ENCODE measurements at places on chromosomes 3 and 15. TPM values are rescaled to one million over a fixed set of nuclear protein-coding genes. Genes with fewer than 3 reads are reported as not detected.

GRCh38 chr15:27692438-27692837, 406.7 kb downstream of the OCA2 start:
- no peak for DNase-seq
- H3K4me3 ChIP-seq: no peak overlapping the region
- H3K4me1 ChIP-seq: no peaks in the 10 kb centered on the region
- H3K27ac ChIP-seq: no peak overlapping the region

DNA sequence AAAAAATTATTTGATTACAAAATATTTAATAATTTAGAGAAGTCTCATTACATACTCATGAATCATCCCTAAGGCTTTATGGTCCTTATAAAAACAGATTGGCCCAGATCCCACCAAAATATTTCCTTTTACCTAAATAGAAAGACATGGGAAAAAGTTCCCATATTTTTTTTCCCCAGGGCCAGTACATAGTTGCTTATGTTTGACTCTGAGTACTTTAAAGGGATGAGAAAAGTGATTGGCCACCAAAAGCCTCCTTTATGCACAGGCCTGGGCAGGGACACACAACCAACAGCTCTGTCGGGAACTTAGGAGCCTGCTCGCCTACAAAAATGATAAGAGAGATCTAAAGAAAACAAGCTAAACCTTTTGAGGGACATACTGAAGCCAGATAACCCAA, 22.3 kb downstream of the KCNAB1 start:
- DNase-seq: no peak
- no peaks in the 10 kb centered on the region for H3K4me1 ChIP-seq
- no peak overlapping the region for H3K27ac ChIP-seq

Gene DNASE1L3
- not detected for total RNA-seq

Gene GNAT1
- total RNA-seq: not detected

Gene IMPG2
- total RNA-seq: 0.11 TPM

Gene SLTM
- 113 TPM for total RNA-seq

Gene CD276
- 1.9 TPM for total RNA-seq

Gene OR5H6
- not detected for total RNA-seq

DNA sequence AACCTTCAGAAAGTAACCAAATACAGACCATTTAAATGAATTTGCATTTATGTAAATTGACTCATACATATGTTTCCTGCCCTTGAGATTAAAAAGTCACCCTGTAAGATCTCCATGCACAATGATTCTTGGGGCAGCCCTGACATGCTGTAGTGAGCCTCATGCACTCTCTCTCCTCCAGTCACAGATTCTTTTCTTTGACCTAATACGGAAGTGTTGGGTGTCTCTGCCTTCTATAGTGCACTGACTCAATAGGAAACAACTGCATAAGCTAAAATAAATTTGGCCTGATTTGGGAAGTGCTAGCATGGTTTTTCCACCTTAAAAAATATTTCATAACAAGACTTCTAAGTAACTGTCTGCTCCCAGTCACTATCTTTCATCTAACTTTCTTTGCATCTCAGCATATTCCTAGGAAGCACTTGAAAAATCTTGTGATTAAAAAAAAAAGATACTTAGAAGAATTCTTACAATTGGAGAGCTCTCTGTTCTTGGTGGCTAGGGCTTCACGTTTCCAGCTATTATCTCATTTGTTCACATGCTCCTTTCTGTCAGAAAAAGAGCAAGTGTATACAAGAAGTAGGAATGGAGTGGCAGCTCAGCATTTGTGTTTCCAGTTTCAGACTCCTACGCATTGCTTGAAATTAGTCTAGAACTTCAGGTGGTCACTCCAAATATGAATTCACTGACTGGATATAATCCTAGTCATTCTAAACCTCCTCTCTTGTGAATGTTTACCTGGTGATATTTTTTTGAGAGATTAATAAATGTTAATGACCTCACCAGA, 207.9 kb upstream of the COL8A1 start:
- H3K4me3 ChIP-seq: no peak overlapping the region
- no peaks in the 10 kb centered on the region for H3K36me3 ChIP-seq
- no peaks in the 10 kb centered on the region for H3K27me3 ChIP-seq
- no peak overlapping the region for H3K27ac ChIP-seq

Gene DUOX1
- total RNA-seq: 0.11 TPM

GRCh38 chr3:64743156-64743886, 55.5 kb upstream of the ADAMTS9 start:
- no peak for DNase-seq
- H3K27ac ChIP-seq: no peak overlapping the region
- H3K4me1 ChIP-seq: no peaks in the 10 kb centered on the region
- H3K27me3 ChIP-seq: no peaks in the 10 kb centered on the region
- H3K36me3 ChIP-seq: no peaks in the 10 kb centered on the region

- no peaks in the 10 kb centered on the region for H3K27me3 ChIP-seq
- DNase-seq: no peak
- no peaks in the 10 kb centered on the region for H3K4me1 ChIP-seq
- no peak overlapping the region for H3K4me3 ChIP-seq
- no peak overlapping the region for H3K27ac ChIP-seq
These were observed 376.8 kb upstream of the SEMA6D start for GRCh38 chr15:47340571-47340920.

DNA sequence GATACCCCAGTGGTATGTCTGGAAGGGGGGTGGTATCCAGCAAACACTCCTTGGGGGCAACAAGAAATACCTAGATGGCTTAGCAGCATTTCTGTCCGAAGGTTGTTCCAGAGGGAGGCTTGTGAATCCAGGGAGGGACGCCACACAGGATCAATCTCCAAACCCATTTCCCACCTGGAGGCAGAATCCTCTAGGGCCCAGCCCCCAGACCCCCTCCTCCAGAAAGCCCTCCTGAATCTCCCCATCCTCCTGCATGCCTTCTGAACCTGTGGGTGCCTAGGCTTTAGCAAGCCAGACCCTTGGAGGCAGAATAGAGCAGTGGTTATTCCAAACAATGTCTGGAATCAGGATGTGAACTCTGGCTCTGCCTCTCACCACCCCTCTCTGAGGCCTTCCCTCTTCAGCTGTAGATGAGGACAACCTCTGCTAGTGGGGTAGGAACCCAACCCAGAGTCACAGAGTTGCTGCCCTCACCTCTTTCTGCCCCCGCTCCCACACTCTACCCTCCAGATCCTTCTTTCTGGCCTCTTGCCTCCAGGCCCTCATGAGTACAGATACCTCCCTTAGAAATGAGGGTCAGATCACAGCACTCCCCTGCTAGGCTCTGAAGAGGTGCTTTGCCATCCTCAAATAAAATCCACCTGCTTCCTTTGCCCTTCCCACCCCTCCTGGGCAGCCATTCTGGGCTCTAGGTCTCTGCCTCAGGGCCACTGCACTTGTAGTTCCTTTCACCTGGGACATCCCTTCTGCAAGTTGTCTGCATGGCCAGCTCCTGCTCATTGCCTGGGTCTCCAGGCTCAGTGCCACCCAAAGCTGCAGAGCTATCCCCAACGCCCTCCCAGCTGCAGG, 8.1 kb downstream of the CISH start:
- H3K36me3 ChIP-seq: peaks cover 44% of the 10 kb centered on the region
- peaks cover 100% of the 10 kb centered on the region for H3K4me1 ChIP-seq

DNA sequence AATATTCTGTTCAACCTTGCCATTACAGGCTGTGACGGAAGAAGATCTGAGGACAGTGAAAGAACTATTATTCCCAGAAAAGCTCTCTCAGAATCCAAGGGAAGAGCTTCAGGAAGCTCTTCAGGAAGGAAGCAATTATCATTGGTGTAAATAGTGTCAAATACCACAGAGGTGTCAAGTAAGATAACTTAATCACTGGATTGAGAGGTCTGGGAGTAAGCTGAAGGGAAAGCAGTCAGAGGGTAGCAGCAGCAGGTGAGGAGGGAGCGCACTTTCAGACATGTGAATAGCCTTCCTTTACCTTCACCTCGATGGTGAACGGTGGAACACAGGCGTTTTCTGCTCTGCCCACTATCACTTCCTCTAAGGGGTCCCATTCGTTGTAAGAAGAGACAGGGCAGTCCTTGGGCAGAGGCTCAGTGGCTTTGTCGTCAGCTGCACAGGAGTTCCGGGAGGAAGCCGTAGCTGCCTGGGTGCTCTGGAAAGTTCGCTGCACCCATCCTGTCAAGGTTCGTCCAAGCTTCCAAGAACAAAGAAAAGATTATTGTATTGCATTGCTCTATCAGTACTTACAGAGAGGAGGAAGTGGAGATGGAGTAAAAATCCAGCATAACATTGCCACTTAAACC, 1.9 kb downstream of the GATM start:
- no peak overlapping the region for H3K4me3 ChIP-seq
- H3K27ac ChIP-seq: no peak overlapping the region
- H3K4me1 ChIP-seq: peaks cover 11% of the 10 kb centered on the region
- no peak for DNase-seq
- H3K36me3 ChIP-seq: no peaks in the 10 kb centered on the region

DNA sequence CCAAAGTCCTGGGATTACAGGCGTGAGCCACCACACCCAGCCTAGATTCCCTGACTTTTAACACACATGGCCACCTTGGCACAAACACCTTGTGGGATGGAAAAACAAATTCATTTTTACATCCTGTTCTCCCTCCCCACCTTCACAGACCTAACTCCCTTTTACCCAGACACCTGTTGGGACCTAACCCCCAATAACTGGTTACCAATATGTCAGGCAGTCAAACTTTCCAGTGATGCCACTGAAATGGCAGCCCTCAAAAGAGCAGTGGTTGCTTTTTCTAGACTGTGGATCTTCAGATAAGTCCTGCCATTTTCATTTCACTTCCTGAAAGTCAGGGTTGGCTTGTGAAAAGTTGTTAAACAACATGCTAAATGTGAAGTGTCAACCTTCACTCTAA, 34.9 kb downstream of the SIN3A start:
- H3K27me3 ChIP-seq: no peaks in the 10 kb centered on the region
- no peak for DNase-seq
- H3K4me3 ChIP-seq: no peak overlapping the region
- no peaks in the 10 kb centered on the region for H3K4me1 ChIP-seq
- no peak overlapping the region for H3K27ac ChIP-seq

DNA sequence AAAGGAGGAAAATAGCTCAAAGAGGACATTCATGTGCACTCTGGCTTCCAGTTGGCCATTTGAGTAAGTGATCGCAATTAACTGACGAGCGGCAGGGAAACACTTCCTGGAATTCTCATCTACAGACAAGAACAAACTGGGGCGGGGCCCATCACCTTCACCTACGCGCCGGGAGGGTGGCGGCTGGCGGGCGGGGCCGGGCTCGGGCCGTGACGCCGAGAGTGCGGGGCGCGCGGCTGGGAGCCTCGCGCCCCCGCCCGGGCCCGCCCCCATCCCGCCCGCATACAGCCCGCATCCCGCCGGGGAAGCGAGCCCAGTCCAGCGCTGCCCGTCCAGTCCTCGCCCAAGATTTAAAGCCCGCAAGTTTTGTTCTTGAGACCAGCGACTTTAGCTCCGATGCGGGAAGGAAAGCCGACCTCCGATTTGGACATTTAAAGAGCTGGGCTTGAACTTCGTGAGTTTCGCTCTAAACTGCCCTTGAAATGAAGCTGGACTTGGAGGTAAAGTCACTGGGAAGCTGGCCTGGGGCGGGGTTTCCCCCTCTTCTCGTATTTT, at the start of gene B3GNT5:
TSS of gene B3GNT5 (plus strand) at position 281 of the 555 bp plus-strand sequence. CDS start 16,546 bp downstream, outside the sequence.
- DNase-seq: peak; percentile 21
- H3K36me3 ChIP-seq: no peaks in the 10 kb centered on the region
- H3K27me3 ChIP-seq: peaks cover 21% of the 10 kb centered on the region
- peak within 1 kb of the TSS; percentile 67 for H3K27ac ChIP-seq
- H3K4me3 ChIP-seq: peak within 1 kb of the TSS; percentile 74
- no peaks in the 10 kb centered on the region for H3K4me1 ChIP-seq

Gene KIF23
- total RNA-seq: 44.4 TPM

Gene DUOX2
- not detected for total RNA-seq

- peak overlapping the region; percentile 92 for H3K27ac ChIP-seq
- H3K4me1 ChIP-seq: peaks cover 15% of the 10 kb centered on the region
- DNase-seq: no peak
- peak overlapping the region; percentile 75 for H3K4me3 ChIP-seq
- H3K27me3 ChIP-seq: no peaks in the 10 kb centered on the region
These were observed 526 bp downstream of the RMDN3 start for GRCh38 chr15:40754574-40754882.

DNA sequence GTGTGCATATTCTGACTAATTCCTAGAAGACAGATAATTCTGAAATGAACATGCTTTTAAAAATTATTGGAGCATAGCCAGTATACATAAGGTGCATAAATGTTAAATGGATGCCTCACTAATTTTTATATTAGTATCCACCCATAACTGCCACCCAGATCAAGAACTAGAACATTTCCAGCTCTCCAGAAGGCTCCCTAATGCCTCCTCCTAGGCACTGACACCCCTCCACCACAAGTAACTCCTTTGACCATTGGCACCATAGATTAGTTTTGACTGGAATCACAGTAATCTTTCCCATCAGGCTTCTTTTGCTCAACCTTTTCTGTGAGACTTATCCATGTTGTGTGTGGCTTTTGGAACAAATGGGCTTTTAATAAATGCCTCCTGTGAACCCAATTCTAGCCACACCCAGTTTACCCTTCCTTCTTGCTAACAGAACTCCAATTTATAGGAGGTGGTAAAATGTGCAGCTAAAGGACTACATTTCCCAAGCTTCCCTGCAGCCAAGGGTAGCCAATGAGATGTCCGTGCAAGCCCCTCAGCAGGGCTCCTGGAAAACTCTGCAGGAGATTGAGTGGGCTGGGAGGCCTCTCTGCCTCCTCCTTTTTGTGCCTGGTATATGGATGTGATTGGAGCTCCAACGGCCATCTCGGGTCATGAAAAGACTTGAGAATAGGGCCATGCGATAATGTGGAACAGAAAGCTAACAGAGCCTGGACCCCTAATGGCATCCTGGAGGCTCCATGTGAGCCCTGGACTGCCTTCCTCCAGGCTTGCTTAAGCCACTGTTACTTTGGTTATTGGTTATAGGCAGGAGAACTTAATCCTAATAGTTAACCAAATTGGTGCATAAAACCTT, 322.6 kb upstream of the TLE3 start:
- no peak overlapping the region for H3K27ac ChIP-seq
- H3K27me3 ChIP-seq: no peaks in the 10 kb centered on the region
- H3K4me1 ChIP-seq: peaks cover 19% of the 10 kb centered on the region

DNA sequence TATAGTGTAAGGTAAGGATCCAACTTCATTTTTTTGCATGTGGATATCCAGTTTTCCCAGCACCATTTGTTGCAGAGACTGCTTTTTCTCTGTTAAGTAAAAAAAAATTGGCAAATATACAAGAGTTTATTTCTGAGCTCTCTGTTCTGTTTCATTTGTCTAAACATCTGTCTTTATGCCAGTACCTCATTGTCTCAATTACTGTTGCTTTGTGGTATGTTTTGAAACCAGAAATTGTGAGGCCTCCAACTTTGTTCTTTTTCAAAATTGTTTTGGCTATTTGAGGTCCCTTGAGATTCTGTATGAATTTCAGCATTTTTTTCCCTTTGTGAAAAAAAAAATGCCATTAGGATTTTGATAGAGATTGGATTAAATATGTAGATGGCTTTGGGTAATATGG, 150.5 kb downstream of the MINAR1 start:
- DNase-seq: no peak
- H3K27ac ChIP-seq: no peak overlapping the region
- no peaks in the 10 kb centered on the region for H3K4me1 ChIP-seq
- H3K27me3 ChIP-seq: no peaks in the 10 kb centered on the region
- H3K36me3 ChIP-seq: no peaks in the 10 kb centered on the region

Gene GOLGA8M
- not detected for total RNA-seq

Gene CCDC50
- 13.0 TPM for total RNA-seq

Data from CD8-positive, alpha-beta memory T cell (primary cell).